ENCODE measurements at places on chromosomes 4 and X.

DNA sequence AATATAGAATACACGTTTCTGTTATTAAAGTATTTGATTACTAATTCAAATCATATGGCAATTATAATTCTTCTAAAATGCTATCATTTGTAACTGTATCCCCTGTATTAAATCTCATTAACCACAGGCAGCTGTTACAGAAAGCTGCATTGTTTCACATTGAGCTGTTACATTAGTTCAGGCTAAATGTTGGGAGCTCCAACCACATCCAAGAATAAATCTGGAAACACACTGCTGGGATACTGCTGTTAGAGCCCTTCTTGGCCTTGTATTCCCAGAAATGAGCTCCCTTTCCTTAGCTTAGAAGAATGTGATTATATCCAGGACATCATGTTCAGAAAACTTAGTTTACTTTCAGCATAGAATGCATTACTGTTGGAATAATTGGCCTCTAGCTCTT is 48.2 kb downstream of the GUCY1B1 start:
- peak; percentile 76 for DNase-seq

- peak; percentile 28 for DNase-seq
These were observed 112.6 kb upstream of the FAM9A start for GRCh38 chrX:8913655-8914409.

- no peak for DNase-seq
These were observed 316.7 kb upstream of the HTR2C start for GRCh38 chrX:114267142-114267541.

GRCh38 chr4:174707051-174707676 is 121.9 kb downstream of the GLRA3 start:
- DNase-seq, result no peak

GRCh38 chr4:83393908-83394307 is 59.3 kb upstream of the HPSE start:
- DNase-seq, result no peak

DNA sequence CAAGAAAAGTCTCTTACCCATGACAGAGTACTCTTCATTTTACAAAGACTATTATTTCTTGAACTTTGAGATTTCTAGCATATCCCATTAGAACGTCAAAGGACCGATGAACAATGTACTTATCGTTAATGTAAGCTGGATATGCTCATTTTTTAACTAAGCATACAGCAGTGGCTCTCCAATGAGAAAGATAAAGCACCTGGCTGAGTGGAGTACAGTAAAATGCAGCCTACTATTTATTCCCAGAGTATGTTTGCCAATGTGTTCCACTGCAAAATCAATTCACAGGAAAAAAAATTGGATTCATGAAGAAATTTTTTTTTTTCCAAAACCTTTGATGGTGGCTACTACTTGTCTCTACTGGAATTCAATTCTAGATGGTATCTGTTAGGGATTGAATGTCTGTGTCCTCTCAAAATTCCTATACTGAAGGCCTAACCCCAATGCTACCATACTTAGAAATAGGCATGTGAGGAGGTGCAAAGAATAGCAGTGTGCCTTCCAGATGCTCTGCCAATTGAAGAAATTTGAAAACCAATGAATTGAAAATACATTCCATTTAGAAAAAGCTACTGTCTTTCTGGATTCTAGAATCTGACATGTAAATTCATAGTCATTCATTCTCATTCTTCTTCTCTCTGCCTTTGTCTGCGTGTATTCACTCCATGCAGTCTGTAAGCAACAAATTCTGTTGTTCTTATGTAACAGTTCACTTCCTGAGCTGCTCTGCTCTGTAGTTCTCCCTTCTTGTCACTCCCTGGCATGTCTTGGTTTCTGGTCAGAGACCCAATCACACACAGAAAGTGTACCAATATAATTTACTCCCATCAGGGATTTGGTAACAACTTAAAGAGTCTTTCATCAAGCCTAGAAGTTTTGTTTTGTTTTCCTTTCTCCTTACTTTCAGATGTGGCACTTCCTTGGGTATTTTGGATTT is 61.4 kb downstream of the PAPSS1 start:
- DNase-seq, result no peak

GRCh38 chrX:131816551-131817136 is 206.5 kb upstream of the STK26 start:
- DNase-seq, result peak; percentile 66

DNA sequence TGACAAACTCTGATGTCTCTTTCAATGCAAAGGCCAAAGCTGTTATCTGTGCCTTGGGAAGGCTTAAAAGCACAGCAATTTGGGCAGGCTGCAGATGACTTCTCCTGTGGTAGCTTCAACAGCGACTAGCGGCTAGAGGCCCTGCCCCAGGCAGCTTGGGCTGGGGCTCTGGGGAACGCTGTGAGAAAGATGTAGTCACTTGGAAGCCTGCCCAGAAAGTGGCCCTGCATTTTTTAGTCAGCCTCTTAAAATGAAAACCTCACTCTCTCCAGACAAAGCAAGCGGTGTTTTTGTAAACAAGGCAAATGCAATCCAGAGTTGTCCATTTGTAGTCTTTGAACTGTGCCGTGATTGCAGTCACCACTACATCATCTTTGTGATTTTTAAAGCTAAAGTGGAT is 27.5 kb downstream of the PCYT1B start:
- peak; percentile 55 for DNase-seq

DNA sequence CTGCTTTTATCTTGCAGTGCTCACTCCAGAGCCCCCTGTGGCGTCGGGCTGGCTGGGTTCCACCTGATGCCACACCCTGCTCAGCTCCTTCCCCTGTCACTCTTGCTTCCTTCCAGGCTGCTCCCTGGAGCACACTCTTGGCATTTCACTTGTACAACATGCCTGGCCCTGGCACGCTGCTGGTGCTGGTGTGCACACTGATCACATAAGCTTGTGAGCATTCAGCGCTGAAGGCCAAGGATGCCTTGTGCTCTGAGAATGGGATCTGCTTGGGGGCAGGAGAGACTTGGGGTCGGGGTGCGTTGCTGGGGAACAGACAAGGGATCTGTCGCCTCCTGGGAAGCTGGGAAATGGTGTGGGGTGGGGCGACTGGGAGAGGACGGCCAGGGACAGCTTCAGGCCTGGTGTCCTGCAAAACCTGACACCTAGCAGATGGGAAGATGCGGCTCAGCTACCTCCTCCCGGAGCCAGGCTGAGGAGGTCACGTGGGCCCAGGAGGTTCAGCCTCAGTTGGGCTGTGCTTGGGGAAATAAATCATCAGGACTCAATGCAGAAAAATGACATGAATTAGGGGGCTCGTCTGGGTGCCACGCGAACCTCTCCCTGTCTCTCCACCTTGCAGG is 108.5 kb downstream of the PHKA2 start:
- DNase-seq, result no peak

GRCh38 chr4:82823062-82823461 is 24.5 kb upstream of the SCD5 start:
- no peak for DNase-seq

DNA sequence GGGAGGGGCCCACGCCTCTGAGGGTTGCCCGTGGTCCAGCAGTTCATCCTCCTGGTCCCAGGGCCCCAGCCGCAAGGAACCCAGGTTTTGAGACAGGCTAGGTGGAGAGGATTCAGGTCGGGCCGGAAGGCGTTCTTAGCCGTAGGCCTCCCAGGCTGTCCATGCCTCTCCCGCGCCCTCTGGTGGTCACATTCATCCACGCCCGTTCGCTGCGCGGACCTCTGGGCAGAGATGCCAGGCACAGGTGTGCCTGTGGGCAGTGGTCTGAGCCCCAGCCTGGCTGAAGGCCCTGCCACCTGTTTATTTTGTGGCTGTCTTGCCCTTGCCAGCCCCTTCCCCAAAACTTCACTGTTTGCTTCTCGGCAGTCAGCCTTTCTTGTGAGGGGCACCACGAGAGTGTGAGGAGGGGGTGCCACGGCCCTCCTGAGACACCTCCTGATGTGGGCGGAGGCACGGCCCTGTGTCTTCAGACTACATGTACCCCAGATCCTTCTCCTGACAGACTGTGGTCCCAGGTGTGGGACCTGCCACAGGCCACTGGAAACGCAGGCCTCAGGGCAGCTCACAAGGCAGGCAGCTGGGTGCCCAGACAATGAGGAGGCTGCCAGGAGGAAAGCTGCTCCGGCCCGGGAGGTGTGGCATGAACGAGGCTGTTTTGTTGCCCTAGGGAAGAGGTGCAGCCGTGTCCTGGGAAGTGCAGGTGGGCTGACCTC is 5.0 kb downstream of the UVSSA start:
- DNase-seq, result peak; percentile 48
